Hindlimb muscle (tissue), 1 donor: ENCODE measurements at places on chromosomes 3 and 15.
A peak's percentile ranks its signal among the peaks of the same experiment; 100 is the strongest.

DNA sequence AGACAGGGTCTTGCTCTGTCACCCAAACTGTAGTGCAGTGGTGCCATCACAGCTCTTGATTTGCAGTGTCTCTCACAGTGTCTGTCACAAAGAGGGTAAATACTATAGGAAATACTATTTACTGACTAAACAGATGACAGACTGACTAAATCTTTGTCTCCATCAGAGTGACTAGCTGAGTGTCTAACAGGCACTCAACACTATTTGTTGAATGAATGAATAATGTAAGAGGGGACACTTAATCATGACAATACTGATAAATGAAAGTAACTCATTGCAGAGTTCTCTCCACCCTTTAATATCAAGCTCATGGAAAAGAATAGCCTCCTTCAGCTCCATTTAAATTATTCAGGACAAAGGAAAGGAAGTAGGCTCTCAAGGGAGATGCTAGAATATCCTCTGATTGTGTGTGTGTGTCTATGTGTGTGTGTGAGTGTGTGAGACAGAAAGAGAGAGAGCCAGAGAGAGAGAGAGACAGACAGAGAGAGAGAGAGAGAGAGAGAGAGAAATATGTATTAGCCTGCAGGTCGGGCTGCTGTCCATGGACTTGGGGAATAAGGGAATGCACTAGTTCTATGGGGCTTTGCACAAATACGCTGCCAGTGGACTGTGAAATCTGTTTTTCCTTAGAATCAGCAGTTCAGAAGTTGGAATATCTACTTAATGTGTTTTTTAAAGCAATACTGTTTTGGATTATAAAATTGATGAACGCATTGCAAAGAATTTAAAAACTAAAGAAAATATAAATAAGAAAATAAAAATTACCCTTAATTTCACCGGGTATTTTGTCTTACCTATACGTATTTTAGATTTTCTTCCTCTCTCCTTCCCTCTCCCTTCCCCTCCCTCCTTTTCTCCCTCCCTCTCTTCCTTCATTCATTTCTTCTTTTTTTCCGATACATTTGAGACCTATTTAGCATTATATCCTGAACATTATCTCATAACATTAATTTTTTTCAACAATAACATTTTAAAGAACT, 132.9 kb upstream of the LRIG1 start:
- DNase-seq, result peak; percentile 63

DNA sequence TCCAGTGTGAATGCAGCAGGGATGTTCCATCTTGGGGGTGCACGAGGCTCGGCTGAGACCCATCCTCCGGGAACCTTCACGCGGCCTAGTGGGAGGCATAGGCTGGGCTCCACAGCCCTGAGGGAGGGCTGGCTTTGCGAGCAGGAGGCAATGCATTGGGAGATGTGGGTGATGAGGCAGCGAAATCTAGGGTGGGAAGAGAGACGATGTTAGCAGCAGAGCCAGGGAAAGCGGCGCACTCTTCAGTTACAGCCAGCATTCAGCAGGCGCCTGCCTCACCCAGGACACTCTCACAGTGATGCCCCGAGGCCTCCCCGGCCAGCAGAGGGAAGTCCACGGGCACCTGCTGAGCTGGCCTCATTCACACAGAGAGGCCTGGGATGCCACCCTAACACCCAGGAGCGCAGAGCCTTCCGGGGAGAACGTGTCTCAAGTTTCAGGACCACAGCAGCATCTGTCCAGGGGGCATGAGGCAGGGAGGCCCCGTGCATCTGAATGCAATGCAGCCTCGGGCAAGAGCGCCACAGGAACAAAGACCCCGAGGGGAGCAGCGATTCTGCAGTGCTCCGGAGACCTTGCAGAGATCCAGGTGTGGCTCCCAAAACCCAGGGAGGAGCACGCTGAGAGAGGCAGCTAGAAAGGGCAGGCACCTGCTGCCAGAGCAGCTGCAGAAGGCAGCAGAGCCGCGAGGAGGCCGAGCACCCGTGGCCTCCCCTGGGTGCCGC, 102.4 kb downstream of the NUP210 start:
- DNase-seq, result no peak

DNA sequence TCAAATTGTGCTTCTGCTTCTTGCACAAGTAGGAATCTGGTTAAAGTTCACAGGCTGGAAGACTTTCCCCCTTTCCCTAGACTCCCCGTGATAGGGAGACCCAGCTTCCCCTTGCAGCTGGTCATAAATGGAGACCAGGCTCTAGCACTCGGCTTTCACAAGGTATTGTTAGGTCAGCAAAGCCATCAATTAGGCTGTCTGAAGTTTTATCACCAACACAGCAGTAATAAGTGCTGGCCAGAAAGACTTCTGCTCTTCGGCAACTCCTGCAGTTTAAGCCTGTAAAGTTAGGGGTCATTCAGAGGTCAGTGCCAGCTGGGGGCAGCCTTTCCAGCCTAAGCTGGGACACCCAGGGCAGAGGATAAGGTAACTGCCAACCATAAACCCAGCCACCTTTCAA, 203.4 kb downstream of the MEIS2 start:
- DNase-seq, result no peak

DNA sequence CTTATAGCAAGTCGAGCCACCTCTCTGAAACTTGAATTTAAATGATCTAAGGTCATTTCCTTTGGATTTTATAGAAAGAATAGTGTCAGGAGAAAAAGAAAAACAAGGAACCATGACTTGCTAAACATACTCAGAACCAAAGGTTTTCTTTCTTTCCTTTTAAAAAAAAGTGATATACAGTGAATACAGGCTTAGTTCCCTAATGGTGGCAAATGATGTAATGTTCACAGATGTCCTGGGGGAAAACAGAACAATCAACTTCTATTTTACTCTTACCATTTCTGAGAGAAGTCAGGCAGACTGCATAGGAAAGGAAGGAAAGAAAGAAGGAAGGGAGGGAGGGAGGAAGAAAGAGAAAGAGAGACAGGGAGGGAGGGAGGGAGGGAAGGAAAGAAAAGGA, 56.5 kb downstream of the ST6GAL1 start:
- no peak for DNase-seq

GRCh38 chr15:88894348-88894818, 961 bp downstream of the HAPLN3 start:
- peak; percentile 59 for DNase-seq

- no peak for DNase-seq
These were observed 167.1 kb downstream of the NFKBIZ start for GRCh38 chr3:102016417-102016816.

DNA sequence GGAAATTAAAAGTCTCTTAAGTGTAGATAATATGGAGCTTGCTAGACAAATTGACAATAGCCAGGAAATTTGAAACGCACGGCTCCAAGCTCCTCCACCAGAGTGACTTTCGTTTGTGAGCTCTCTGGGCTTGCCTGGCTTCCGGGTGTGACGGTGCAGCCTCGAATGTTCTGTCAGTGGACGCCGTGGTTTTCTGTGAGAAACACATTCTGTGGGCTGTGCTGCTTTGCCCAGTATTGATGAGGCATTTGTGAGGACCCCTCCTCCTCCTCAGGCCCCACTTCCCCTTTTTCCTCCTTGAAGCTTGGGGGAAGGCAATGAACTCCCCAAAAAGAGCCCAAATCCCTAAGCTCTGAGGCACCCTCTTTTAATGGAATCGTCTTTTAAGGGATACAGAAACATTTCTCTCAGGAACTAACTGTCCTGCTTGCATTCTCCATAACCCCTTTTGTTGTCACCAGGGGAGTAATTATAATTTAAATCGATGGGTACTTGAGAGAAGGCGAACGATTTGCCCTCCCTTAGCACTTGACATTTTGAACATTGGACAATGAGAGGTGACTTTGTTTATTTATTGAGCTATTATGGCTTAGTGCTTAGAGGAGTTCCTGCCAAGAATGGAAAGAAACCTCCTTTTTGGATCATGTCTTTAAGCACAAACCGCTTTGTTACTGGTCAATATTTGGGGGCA, 40.8 kb downstream of the POLR2M start:
- DNase-seq, result peak; percentile 49

DNA sequence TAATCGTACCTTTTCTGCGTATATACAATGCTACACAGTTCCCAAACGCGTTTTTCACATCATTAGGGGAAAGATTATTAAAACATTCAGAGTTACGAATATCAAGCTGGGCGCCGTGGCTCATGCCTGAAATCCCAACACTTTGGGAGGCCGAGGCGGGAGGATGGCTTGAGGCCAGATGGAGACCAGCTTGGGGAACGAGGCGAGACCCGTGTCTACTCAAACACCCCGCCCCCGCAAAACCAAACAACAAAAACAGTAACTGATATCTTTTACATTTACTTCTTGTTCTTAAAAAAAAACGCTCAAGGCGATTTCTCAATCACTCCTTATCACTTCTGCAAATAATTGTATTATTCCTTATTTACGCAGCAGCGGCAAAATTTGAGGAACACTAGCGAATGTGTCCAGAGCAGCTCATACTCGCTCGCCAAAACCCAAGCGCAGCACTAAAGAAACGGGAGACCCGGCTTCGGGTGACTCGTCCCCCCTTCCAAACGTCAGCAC, 1.2 kb downstream of the ZBTB11 start:
- DNase-seq, result peak; percentile 38

DNA sequence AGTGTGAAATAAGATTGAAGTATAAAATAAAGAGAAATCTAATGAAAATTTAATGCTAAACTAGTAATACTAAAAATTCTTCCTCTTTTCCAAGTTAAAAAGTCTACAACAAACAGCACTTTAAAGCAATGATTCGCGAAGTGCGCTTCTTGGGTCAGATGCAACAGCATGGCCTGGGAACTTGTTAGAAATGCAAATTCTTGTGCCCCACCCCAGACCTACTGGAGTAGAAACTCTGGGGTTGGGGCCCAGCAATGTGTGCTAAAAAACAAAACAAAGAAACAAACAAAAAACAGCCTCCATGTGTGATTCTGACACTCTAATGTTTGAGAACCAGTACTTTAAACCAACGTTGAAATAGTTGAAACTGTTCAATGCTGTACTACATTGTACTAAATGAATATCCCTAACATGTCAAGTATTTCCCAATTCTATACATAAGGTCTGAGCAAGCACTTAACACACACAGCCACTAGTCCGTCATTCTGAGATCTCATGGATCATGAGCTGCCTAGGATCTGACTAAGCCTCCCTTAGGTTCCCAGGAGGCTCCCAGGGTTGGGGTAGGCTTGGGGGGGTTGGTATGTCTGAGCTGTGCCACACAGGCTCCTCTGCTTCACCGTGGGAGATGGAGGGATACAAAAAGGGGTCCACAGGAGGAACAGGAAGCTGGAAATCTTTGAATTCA, 6.1 kb downstream of the RASGRP1 start:
- DNase-seq, result no peak

GRCh38 chr3:79586232-79586631, 181.6 kb downstream of the ROBO1 start:
- no peak for DNase-seq

DNA sequence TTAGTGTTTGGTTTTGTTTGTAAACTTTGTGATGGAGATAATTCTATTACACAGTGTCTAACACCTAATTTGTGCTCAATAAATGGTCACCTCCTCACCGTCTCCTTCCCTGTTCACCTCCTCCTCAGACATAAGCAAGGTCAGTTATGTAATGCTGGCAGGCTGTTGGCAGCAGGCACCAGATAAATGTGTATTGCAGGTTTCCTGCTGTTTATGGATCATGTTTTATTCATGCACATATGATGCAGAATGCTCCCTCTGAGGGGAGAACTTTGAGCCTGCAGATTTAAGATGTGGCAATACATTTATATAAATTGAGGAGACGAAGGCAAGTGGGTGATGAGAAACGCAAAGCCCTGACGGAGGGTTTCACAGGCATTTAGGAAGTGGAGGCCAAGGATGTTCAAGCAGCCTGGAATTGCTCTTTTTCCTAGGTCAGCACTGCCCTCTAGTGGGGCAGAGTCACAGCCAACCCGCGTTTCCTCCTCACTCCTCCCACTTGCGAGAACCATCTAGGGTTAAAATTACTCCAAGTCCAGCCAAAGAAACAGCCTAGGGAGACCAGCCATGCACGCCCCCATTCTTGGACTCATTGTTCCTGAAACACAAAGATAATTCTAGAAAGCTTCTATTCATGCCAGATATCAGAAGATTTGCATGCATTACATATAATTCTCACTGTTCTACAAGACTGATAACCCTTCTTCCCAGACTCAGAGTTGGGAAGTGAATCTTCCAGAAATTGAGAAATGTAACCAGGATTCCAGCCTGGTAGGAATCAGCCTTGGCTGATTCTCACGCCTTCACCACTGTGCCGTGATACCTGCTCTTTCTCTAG, 228.7 kb downstream of the SLCO3A1 start:
- DNase-seq, result peak; percentile 81

DNA sequence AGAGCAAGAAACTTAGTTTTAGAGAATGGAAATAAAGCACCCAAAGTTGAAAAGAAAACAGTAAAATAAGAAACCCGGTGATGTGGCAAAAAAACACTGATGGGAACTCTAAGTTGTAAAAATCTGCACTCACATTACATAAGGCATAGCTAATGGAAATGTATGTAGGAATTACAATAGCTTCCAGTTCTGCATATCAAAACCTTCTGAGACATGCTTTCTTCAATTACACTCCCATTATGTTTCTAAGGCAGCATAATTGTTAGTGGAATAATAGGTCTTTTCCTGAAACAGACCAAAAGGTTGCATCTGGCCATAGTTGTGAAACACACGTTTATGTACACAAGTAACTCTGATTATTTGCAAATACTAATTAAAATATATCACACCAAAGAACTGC, 41.4 kb downstream of the SLC30A4 start:
- DNase-seq, result no peak

DNA sequence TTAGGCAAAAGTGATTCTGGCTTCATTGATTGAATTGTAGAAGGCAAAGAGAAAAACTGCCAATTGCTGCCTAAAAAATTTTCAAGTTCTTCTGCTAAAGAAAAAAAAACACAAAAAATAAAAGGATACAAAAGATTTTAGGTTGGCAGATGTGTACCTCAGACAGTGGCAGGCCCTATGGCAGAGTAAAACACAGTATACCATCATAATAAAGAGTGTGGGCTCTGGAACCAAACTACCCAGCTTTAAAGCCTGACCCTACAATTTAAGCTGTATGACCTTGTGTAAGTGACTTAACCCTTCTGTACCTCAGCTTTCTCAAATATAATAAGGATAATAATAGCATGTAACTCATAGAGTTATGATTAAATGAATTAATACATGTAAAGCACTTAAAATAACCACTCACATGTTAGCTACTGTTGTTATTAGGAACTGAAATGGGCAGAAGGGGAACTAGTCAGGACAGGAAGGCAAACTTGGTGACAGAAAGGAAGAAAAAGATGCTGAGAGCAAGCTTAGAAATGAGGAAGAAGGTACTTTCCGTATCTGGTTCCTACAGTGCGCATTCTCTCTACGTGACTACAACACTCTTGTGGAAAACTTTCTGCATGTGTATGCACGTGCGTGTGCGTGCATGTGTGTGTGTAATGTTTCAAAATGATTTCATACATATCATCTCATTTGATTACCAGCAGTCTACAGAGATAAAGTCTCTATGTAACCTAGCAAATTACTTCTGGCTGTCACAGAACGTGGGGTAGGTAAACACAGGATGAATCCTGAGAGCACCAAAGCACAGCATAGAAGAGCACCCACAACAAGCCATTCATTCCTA, 13.6 kb upstream of the GATM start:
- DNase-seq, result peak; percentile 17

- DNase-seq, result no peak
These were observed 38.5 kb upstream of the CTSH start for GRCh38 chr15:78983146-78983918.
